NCI-H2081 (cell line): ENCODE measurements at places on chromosomes 1 and 21.

- DNase-seq, result no peak
These were observed 26.1 kb upstream of the SDC3 start for GRCh38 chr1:30934613-30935012.

DNA sequence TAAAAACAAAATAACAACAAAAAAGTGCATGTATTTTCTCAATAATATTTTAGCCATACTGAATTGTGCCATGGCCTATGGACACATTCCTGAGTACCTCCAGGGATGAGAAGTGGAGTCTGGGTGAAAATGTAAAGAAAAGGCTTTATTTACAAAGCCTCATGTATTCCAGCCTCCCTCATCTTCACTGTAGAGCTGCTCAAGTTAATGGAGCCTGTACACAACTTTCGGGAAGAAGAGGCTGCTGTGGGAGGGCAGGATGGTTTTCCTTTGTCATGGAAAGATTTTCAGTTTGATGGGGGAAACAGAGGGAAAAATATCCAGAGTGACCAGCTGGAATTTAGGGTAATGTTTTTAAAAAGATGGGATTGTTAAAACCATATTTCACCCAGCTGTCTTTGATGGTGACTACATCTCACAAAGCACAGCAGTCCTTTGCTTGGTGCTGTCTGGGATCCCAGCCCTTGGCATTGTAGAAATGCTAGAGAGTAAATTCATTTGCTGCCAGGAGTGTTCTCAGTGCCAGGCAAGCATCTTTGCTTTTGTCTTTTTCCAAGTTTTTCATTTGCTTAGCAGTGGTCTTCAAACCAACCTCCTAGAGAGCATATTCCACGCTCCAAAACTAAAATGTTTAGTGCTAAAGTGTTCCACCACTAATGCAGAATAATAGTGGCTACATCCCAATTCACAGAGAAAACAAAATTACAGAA, 54.9 kb downstream of the DPT start:
- no peak for DNase-seq

DNA sequence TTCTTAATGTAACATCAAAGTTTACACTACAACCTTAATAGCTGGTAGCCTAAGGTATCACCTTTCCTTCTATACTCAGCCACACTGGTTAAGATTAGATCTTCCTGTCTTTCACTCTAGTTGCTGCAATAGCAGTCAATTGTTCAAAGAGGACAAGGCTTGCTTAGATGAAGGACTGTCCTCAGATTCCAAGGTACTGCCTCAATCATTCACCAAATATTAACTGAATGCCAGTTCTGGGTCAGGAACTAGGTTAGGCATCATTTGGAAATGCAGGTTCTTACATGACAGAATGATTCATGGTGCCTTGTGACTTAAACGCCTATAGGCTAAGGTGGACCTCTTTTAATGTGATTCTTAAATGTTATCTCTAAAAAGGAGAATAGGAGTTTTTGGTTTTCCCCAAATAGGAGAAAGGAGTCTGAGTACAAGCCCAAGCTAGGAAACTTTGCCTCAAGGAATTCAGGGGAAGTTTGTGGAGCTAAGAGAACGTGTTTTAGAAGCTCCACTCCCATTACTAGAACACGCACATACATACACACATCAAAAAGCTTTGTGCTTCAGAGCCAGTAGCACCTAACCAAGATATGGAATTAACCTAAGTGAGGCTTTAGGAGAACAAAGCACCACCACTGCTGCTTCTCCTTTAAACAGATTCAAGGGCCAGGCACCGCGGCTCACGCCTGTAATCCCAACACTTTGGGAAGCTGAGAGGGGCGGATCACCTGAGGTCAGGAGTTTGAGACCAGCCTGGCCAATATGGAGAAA, 8.5 kb upstream of the WDR47 start:
- DNase-seq, result no peak

- no peak for DNase-seq
These were observed 5.2 kb upstream of the SPRR2E start for GRCh38 chr1:153099461-153100045.

GRCh38 chr1:48109390-48110013, 112.3 kb upstream of the TRABD2B start:
- peak; percentile 56 for DNase-seq

- DNase-seq, result no peak
These were observed 14.0 kb upstream of the LORICRIN start for GRCh38 chr1:153245466-153245865.

GRCh38 chr1:14570514-14570913, 28.0 kb upstream of the KAZN start:
- DNase-seq, result no peak

DNA sequence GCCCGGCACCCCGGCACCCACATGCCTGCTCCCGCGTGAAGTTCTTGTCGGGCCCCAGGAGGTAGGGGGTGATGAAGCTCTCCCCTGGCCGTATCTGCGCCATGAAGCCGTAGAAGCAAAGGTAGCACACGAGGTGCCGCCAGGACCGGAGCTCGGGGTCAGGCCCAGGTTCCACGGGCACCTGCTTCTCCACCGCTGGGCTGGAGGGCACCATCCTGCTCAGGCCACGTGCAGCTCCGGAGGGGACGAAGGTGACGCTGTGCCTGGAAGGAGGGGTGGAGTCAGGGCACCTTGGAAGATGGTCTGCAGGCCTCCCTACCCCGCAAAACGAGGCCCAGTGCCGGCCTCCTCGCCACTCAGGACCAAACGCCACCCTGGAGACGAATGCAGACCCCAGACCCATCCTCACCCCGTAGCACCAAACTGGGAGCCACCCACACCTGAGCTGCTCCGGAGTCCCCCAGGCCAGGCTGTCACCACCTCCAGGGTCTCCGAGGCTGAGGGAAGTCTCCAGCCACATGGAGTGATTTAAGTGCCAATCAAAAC, 4.4 kb downstream of the SLC19A1 start:
- DNase-seq, result no peak

DNA sequence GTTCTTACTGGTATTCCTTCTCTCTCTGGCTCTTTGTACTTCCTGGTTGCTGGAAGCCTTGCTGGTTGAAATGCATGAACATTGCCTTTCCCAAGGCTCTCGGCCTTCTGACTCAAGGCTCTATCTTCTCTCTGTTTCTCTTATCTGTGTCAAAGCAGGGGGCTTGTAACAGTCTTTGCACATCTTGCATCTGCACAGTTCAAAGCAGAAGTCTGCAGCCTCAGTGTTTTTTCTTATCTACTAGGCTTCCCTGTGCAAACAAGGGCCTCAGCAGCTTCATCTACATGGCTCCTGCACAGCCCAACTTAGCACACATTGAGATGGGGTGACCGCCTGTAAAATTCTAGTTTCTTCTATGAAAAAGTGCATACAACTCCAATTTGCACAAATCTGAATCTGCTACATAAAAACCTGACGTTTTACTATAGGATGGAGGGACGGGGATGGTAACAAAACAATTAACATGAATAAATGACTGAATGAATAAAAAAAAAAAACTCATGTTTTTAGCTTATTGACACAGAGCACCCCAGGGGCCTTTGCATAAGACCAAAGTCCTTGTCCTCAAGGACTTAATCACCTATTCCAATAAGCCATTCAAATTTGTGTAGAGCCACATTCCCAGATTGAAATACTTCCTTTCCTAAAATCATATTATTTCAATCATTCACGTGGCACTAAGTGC, 458.3 kb downstream of the LMO4 start:
- DNase-seq, result no peak

DNA sequence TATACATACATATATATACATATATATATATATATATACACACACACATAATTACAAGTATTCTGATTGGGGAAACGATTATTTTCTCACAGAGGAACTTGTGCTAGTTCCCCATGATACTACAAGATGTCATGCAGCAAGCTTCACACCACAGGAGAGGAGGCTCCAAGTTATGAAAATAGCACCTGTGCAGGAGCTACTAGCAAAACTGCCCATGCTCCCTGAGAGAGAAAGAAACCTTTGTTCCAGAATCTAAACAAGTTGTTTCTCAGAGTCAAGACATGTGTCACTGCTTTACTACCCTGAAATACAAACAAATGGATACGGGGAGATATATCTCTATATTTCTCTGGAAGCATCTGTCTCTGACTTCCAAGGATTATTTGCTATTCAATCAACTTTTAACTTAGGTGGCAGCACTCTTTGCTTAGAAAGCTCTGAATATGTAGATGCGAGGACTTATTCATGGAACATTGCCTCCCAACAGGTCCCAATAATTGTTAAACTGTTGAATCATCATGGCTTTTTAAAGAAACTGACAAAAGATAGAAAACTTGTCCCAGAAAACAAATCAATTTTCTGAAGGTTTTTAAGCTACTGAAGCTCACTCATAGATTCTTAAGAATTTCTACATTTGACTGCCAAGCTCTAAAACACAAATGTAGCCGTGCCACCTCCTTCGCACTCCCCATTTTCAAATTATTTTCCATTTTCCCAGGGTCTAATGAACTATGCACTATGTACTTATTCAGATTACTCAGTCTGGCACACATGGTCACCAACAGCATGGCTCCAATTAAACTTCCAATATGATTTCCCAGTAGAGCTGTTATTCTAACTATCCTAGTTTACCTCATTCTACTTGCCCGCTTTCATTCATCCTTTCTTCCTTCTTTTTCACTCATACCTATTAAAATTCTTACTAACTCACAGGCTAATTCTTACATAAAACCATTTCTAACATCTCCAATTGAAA, 929.1 kb downstream of the LTN1 start:
- DNase-seq, result no peak

- no peak for DNase-seq
These were observed 2.5 kb upstream of the ST3GAL3 start for GRCh38 chr1:43704838-43705237.

DNA sequence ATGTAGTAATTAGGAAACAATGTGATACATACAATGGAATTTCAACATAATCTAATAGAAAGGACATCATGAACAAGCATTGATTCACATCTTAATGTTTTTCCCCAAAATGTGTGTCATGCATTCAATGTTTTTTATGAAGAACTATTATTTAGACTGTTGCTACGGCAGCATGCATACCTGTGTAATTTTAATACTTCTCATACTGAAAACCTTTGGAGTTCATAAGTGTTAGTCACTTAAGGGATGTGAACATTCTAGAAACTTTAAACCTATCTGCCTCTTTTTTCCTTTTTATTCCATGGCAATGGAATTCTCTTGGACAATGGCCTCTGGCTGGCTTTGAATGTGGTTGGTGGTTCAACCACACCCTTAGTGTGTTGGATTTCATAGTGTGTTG, 48.6 kb downstream of the TMPRSS15 start:
- DNase-seq, result no peak

DNA sequence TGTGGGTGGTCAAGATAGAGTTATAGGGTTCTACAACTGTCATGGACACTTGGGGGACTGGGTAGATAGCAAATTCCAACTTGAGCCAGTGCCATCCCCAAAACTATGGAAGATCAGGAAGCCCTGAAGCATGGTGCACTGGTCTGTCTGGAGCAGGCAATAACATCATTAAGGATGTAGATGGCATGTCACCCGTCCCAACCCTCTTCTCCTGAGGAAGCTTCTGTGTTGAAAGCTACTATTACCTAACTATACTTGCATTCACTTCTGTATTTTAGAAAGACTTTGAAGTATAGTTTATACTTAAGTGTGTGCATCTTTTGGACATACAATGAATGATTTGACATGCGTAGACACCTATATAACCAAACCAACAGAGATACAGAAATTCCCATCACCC, 32.9 kb downstream of the RABIF start:
- DNase-seq, result no peak

- no peak for DNase-seq
These were observed 20.4 kb upstream of the SMAP2 start for GRCh38 chr1:40353082-40353481.

DNA sequence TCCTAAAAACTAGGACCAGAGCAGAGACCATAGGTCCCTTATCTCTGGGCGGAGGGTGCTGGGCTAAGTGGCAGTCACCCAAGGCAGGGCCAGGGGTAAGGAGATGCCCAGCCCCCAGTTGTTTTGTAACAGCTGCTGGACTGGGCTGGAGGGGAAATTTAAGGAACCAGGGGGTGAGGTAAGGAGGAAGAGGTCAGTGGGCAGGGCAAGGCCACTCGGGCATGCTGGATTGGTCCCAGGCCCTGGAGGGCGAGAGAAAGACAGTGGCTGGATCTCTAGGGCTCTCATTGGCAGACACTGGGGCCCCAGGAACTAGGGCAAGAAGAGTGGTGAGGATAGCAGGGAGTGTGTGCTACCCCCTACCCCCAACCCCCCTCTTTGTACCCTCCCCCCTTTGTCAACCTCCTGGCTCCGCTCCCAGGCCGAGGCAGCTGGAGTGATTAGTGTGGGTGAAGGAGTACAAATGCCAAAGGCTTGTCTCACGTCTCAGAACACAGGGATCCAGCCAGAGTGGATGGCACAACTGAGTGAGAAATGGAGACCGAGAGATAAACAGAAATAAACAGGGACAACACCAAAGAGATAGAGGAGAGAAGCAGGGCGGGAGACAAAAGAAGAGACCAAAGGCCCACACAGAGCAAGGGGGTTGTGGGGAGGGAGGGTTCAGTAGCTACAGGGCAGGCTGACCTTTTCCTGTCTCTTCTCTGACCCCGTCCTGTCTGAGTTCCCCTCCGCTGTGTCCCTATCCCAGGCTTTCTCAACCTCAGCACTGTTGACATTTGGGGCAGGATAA, 20.5 kb upstream of the THRAP3 start:
- DNase-seq, result peak; percentile 39

GRCh38 chr21:17834639-17835354, 15.6 kb upstream of the C21orf91 start:
- DNase-seq, result no peak

- no peak for DNase-seq
These were observed 180.7 kb downstream of the KAZN start for GRCh38 chr1:14778898-14779865.

- DNase-seq, result no peak
These were observed 20.7 kb upstream of the MFSD2A start for GRCh38 chr1:39933956-39934941.

DNA sequence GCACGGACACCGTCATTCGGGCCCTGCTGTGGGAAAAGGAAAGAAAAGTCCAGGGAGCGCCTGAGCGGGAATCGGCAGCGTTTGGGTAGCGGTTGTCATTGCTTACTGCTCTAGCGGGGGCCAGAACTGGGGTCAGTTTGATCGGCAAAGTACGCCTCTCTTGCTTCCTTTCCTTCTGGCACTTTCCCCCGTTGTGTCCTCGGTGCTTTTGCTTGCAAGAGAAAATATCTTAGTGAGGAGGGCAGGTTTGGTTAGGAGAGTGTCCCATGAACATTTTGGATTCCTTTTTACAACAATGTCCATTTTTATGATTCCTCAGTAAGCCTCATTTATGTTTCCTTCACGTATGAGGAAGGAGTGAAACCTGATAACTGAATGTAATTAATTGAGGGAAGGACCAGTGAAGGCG, 670 bp downstream of the ST3GAL3 start:
- peak; percentile 66 for DNase-seq

DNA sequence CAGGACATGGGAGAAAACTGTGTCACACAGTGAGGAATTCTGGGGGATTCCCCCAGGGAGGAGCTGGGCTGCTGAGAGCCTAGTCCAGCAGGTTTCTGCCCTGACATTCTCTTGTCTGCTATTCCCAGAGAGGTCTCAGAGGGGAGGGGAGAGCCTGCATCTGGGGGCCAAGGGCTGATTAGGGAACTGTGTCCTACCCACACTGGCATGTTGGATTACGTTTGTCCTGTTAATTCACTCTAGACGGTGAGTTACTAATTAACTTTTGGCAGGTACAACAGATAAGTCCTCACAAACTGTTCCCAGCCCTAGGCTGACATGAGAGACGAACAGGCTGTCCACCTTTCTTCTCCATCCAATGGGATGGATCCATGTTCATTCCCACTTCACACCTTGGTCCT, 2.6 kb upstream of the SH3BGRL3 start:
- DNase-seq, result no peak

- DNase-seq, result no peak
These were observed 153.7 kb downstream of the KCNJ6 start for GRCh38 chr21:37762606-37763005.
